ENCODE measurements at places on chromosomes 1 and 21.

GRCh38 chr21:33211732-33212131, 18.0 kb upstream of the IFNAR2 start:
- DNase-seq: no peak

DNA sequence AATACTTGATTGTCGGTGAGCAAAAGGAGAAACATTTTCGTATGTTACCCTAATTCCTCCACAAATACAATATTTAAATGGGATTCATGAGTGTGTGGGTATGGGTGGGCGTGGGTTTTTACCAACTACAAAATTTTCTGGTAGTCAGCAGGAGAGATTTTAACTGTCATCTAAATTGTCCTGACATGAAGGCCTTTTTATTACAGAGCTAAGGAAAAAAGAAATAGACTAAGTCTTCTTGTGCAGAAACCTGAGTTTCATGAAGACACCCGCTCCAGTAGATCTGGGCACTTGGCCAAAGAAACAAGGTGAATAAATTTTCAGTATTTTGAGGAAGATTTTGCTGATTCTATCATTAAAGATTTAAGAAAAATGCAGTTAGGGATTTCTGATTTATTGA, 752 bp downstream of the RGS18 start:
- no peak for DNase-seq

GRCh38 chr1:159921251-159921650, 4.1 kb downstream of the TAGLN2 start:
- no peak for DNase-seq

- DNase-seq: no peak
These were observed 65.1 kb upstream of the ARHGAP29 start for GRCh38 chr1:94302497-94302896.

DNA sequence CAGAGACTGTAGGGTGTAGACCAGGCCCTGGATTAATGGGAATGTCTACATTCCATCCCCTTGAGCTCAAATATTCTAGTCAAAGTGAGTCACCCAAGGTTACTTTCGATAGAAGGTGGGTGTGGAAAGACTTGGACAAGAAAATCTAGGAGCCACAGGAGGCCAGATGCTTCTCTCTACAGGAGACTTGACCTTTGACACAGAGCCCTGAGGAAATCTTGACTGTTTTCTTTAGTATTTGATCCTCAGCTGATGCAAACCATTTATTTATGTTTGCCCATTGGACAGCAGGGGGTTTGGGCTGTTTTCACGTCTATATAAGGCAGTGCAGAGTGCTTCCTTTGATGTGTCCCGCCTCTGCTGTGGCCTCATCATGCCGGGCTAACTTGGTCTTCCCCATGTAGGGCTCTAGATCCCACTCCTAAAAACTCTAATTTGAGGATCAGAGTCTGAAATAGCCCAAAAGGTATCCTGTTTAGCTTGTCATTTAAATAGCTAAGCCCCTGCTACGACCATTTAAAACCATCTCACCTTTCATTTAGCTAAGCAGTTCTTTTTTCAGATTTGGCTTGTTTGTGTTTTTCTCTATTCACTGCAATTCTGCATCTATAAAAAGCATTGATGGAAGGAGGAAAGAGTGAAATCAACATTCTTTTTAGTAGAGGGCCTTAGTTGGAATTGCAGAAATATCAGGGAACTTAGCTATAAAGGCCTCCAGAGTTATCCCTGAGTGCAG, 15.5 kb upstream of the MAP3K7CL start:
- DNase-seq: no peak

GRCh38 chr1:156612666-156613065, 6.5 kb upstream of the HAPLN2 start:
- DNase-seq: no peak

DNA sequence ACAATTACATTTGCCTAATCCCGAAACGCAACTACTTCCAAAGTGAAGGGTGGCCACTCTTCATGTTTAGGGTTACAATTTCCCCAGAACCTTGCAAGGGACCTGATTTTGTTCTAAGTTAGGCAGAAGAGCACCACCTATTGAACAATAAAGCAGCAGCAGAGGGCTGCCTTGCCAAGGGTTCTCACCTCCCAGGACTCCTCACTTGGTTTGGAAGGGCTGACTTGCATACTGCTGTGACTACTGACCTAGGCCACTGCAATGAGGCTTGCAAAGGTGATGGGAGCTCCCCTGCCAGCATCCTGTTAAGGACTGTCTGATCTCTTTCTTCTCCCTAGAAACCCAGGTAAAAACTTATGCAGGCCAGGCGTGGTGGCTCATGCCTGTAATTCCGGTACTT, 14.2 kb downstream of the MTOR start:
- no peak for DNase-seq

GRCh38 chr1:228284148-228284495, 76.3 kb downstream of the OBSCN start:
- no peak for DNase-seq

DNA sequence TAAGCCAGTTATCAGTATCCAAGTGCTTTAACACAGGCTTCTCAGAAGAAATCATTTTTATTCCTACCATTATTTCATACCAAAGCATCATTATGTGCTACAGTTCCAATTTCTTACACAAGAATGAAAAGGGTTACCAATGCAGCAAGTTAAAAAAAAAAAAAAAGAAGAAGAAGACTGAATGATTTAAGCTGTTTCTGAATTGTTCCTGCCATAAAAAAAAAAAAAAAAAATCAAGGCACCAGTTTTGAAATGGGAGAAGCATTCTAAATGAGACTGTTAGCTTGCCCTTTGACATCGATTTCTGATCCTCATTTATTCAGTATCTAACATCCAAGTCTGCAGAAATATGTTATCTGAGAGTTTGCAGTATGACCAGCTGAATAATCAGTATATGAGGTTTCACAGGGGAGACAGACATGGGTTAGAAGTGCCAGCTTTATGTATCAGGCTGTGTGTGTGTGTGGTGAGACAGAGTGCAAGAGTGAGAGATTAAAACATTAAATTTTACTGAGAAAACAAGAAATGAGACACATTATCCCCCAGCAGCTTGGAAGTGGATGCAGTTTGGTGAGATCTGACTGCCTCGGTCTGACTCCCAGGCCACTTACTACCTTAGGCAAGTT, 105.8 kb downstream of the COLGALT2 start:
- DNase-seq: no peak

- no peak for DNase-seq
These were observed 642.3 kb downstream of the RWDD3 start for GRCh38 chr1:95876276-95876675.

- DNase-seq: peak; percentile 48
These were observed 33.5 kb upstream of the ACTRT2 start for GRCh38 chr1:2987773-2988172.

GRCh38 chr1:155200920-155201319, 6.8 kb downstream of the THBS3 start:
- no peak for DNase-seq

GRCh38 chr1:13228343-13228781, 2.4 kb upstream of the PRAMEF18 start:
- DNase-seq: no peak

DNA sequence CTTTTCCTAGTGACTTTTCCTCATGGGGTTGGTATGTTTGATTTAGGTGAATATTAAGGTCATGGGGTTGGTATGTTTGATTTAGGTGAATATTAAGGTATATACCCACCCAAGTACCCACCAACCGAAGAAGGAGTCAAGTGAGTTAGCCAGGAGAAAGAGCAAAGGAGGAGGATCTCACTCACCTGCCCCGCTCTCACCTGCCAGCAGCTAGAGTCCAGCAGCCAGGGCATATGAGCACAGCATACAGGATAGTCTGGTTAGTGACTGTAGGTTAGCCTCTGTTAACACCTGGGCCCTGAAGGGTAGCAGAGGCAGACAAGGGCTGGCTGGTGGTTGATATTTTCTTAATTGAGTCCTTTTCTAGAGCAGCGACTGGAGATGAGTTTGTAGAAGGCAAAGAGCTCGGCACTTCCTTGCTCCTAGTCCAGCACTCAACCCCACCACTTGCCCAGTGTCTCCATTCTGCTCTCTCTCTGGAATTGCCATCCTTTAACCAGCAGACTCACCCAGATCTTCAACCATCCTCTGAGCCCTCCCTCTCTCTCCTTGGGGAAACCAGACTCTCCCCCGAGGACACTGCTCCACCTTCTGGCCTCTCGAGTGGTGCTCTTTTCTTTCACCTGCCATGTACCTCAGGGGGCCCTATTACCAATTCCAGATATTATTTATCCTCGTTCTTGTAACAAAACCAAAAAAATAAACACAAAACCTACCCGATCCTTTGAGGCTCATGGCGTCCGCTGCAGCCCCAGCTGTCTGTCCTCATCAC, 16.3 kb upstream of the DESI2 start:
- no peak for DNase-seq

- DNase-seq: no peak
These were observed 13.2 kb downstream of the KYAT3 start for GRCh38 chr1:88979054-88979748.

DNA sequence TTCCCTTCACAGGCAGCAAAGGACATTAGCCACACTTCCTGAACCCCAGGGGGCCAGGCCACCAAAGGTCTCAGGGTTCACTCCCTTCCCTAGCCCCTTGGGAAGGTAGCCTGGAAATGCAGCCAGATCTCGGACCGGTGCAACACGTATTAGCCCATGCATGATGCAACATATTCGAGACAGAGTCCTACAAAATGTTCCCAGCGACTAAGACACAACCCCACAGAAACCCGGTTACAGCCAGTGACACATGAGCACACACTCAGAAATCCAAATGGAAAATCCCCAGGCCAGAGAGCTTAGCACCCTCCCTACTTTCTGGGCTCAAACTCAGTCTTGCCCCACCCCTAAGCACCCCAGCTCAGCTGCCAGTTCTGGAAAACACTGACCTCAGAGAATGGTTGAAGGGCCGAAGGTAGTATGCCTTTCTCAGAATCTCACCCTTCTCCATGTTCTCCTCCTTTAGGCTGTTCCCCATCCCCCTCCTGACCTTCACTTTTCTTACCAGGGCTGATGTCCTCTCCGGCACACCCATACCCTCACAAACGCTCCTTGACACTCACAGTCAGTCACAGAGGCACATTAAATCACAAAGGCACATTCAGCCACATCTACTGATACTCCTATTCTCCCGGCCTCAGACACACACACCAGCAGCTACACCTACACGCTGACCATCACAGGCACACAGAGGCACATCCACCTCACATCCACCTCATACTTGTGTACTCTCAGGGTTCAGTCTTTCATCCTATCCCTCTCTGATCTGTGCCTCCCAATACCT, at the start of gene TSPAN1:
Gene TSPAN1, plus strand, starts transcription at position 640 of the 784 bp plus-strand sequence. CDS start 6,021 bp downstream, outside the sequence.
- DNase-seq: peak; percentile 90

- no peak for DNase-seq
These were observed 54.5 kb downstream of the ARHGEF10L start for GRCh38 chr1:17594026-17594425.

DNA sequence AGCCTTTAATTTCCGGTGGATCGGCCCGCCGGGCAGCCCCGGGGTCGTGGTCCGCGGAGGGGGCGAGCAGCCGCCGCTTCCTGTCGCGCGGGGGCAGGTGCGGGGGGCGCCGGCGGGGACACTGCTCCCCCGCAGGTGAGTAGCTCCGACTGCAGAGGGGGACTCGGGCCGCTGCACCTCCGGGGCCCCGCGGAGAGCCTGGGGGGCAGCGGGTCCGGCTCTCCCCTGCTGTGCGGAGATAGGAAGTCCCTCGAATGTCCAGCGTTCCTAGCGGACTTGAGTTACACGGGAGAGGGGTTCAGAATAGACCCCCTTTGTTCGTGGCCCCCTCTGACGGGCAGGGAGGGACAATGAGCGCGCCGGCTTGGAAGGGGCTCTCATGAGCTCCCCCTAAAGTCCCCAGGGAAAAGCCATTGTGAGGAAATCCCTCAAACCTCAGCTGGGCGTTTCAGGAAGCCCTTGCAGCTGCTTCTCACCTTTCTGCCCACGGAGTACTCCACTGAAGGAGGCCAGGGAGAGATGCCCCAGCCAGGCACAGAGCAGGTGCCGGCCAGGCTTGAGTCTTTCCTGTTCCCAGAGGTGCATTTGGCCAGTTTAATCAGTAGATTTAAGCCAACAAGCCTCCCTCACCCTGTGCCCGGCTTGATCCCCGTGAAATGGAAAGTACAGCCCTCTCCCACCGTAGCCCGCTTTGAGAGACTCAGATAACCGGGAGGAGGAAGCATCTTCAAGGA, 925 bp downstream of the PDE9A start:
- DNase-seq: no peak

DNA sequence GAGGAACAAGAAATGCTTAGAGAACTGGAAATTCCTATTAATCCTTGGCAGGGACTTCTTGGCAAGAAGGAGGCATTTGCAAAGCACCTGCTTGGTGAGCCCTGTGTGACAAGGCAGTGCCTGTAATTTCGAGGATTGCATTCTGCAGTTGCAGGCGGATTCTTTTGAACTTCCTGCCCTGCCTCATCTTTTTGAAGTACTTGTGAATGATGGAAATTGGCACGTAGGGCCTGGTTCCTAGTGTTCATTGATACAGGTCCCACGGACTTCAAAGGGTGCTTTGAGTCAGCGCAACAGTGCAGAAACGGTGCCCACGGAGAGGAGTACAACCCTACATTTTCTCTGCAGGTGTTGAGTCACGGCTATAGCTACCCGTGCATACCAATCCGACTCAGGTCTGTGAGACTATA, 6.4 kb downstream of the HUNK start:
- DNase-seq: no peak

DNA sequence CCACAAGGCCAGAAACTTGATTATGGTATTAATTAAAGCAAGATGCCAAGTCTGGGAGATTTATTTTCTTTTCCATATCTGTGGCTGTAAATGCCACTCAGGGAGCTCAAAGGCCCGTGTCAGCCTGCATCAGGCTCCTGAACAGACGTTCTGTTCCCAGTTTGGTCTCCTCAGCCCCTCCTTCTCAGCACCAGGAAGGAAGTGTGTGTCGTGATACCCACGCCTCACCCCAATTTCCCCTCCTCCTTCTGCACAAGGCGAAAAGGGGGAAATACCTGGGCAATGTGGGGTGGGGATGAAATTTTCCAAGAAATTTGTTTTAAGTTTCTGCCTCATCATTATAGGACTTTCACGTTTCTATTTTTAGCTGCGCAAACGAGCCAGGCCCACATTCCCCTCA, 112.0 kb downstream of the SYF2 start:
- DNase-seq: no peak

DNA sequence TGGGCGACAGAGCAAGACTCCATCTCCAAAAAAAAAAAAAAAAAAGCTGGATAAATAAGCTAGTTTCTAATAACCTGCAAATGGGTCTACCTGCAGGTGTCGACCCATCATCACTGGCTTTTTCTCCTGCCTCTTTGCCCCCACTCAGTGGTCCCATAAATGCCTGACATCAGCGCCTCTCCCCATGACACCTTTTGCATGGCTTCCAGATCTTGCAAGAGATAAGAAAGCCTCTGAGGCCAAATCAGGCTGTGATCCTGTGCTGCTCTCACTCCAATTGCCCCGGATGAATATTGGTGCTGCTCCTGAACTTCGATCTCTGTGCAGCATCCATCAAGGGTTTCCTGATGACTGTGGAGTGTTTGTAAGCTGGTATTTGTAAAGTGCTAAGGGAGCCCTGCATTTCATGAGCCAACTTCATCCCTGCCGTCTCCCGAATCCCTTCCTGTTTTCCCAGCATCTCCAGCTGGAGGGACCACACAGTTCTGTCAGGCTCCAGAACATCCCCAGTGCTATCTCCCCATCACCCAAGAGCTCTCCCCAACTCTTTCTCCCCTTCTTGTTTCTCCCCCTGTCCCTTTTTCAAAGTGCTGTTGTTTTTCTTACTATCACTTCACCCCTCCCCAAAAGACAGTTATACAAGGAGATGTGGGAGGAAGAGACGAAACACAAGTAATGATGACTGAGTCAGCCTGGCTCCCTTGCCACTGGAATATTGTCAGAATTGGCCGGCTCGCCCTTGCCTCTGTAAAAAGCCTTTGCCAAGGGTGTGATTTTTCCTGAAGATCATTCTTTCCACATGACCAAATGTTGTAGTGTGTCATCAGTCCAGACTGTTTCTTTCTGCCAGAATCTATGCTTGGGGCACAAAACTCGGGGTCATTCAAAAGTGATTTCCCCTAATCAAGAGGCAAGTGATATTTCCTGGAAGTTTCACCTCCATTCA, 2.8 kb upstream of the EFHD2 start:
- DNase-seq: peak; percentile 69
